CD4-positive, alpha-beta T cell (primary cell): ENCODE measurements at places on chromosomes 16 and 17.

DNA sequence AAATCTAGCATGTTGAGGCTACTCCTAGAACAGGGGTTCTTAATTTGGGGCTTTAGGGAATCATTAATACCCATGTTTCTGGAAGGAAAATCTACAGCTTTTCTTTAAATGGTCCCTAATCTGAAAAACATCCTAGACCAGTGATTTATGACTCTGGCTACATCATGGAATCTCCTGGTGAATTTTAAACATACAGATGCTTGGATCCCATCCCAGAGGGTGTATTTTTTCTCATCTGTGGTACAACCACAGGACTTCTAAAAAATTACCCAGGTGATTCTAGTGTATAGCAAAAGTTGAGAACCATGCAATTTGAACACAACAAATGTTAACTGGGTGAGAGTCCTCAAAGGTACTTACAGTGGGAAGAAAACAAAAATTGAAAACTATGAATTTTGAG lies 41.5 kb downstream of the KANSL1 start:
- DNase-seq = no peak

- no peak for DNase-seq
These were observed 55.6 kb upstream of the CIBAR2 start for GRCh38 chr16:85167589-85168537.

- no peak for DNase-seq
These were observed 31.9 kb downstream of the PLCG2 start for GRCh38 chr16:81810894-81811538.

DNA sequence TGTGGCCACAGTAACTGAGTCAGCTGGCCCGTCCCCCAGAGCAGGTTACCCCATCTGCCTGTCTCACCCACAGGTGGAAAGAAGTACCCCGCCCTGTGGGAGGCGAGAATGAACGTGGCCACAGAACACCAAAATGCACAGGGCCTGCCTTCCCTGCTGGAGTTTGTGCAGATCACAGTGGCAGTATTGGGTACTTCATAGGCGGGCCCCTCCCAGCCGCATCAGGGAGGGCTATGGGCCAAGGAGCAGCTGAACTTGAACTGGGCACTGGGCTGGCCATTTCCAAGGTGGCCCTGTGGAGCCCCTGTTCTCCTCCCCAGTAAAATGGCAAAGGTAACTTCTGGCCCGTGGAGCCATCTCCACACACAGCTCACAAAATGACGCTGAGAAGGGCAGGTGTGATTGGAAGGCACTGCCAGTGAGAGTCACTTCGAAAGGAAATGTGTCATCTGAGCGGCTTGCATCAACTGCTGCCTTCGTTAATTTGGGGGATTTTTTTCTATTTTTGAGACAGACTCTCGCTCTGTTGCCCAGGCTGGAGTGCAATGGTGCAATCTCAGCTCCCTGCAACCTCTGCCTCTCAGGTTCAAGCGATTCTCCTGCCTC lies 162.9 kb downstream of the ENGASE start:
- DNase-seq = no peak

DNA sequence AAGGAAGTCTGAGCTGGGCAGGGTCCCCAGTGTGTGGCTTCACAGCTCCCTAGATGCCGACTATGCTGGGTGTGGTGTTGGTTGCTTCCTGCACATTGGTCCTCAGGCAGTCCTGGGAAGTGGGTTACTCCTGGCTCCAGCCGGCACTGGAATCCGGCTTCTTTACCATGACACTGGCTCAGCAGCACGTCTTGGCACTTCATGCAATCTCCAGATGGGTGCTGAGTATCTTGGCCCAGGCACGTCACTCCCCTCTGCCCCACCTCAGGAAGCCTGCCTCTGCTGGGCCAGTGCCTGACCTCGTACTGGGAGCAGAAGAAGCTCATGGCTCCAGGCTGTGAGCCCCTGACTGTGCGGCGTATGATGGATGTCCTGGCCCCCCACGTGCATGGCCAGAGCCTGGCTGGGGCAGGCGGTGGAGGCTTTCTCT lies 24.5 kb downstream of the FCSK start:
- no peak for DNase-seq

DNA sequence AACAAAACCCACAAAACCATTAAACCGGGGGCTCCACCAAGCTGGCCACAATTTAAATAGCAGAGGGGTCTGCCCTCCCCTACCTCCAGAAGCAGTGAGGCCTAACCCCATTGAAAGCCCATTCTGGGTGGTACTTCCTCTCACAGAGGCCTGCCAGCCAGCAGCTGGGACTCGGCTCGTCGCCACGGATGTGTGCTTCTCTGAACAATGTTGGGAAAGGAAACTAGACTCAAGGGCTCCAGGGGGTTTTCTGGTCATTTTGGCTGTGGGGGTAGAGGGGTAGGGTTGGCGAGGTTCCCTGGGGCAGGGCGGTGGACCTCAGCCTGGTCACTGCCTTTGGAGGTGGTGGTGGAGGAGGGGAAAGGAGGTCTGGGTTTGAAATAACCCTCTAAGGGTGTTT lies 4.7 kb upstream of the PLCG2 start:
- DNase-seq = no peak

GRCh38 chr16:58462089-58462488 lies 37.9 kb upstream of the NDRG4 start:
- no peak for DNase-seq

DNA sequence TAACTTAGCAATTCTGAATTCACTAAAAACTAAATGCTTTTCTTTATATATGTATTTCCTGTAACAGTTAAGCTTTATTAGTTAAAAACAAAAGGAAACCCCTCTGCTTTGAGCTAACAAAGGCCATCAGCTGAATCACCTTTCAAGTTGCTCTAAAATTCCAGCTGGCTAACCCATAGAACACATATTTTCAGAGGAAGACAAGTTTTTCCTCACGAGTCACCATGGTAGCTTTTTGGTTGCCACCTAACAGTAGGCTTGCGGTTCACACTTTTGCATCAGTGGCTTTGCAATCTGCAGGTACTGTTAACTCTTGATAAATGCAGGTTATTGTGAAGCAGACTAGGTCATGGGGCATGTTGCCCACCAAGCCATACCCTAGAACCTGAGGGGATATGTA lies 57.6 kb upstream of the IRX5 start:
- DNase-seq = no peak

DNA sequence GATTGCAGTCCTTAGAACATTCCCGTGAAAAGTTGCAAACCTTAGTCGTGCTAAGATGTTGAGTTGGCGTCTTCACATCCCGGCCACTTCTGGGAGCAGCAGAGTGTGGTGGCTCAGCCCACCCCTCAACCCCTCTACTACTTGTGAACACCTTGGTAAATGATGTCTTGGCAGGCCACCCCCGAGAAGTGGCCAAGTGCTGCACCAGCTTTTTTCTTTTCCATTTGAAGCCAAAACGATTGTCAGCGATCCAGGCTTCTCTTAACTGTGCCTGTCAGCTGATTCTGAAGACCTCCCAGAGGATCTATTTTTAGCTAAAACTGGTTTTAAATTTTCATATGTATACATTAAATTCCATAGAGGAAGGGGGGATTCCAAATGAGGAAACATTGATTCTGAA lies 247.5 kb downstream of the CDH13 start:
- DNase-seq = no peak

GRCh38 chr17:68011199-68011665 lies 15.0 kb upstream of the C17orf58 start:
- DNase-seq = peak; percentile 66

DNA sequence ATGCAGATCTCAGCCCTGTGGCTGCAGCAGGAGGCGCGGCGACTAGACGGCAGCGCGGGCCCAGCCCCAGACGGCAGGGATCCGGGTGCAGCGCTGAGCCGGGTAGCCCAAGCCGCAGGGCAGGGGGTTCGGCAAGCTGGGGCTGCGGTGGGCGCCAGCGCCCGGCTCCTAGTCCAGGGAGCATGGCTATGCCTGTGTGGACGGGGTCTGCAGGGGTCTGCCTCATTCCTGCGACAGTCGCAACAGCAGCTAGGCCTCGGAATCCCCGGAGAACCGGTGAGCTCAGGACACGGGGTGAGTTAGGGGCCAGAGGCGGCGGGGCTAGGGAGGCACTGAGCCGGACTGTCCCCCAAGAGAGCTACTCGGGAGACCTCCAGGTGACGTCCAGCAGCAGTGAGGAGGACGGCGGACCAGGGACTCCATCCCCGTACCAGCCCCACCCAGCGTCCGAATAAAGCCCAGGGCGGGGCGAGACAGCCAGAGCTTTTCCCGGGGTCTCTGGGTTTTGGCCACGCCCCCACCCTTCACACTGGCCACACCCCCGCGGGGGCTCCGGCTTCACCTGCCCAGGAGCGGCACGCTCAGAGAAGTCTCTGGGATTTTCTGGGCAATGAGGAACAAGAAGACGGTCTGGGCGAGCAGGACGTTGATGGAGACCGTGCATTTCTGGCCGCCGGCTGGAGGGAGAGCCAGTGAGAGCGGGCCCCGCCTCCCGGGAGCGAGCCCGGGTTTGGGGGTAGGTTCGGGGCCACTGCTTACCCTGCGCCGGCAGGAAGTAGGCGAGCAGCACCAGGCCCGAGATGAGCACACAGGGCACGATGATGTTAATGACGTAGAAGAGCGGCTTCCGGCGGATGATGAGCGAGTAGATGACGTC lies 1.1 kb downstream of the C17orf107 start:
- peak; percentile 65 for DNase-seq

DNA sequence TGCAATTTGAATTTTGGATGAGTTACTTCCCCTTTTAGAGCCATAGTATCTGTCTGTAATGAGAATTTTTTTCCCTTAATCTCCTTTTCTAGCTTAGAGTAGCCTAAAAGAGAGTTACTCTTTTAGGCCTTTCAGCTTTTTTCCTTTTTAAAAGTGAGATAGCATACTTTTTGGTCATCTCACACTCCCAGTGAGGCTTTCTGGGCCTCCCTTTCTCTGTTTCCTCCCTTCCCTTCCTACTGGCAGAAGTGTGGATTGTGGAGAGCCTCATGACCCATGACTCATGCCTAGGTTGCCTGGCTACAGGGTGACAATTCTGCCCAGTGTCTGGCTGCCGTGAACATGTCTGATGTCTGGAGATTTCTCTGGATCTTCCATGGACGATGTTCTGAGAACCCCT lies 15.2 kb downstream of the KRT23 start:
- no peak for DNase-seq

GRCh38 chr17:65434878-65435277 lies 126.6 kb downstream of the AXIN2 start:
- DNase-seq = no peak

GRCh38 chr17:28598389-28598788 lies 436 bp downstream of the SPAG5 start:
- DNase-seq = no peak

DNA sequence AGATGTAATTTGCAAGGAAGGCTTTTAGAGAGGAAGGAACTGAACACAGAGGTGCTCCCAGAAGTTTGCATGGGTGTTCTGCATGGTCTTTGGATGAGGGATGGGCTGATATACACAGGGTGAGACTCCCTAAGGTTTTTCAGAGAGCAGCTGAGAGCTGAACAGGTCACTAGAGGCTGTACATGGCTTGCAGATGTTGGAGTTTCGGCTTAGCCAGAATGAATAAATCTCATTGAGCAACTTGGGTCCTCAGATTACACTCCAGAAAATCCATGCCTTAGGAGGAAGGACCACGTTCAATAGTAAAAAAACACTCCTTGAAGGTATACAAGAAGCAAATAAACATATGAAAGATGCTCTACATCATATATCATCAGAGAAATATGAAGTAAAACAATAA lies 7.5 kb upstream of the ITGB3 start:
- no peak for DNase-seq

- DNase-seq = no peak
These were observed 2.1 kb downstream of the MPO start for GRCh38 chr17:58278661-58279015.

DNA sequence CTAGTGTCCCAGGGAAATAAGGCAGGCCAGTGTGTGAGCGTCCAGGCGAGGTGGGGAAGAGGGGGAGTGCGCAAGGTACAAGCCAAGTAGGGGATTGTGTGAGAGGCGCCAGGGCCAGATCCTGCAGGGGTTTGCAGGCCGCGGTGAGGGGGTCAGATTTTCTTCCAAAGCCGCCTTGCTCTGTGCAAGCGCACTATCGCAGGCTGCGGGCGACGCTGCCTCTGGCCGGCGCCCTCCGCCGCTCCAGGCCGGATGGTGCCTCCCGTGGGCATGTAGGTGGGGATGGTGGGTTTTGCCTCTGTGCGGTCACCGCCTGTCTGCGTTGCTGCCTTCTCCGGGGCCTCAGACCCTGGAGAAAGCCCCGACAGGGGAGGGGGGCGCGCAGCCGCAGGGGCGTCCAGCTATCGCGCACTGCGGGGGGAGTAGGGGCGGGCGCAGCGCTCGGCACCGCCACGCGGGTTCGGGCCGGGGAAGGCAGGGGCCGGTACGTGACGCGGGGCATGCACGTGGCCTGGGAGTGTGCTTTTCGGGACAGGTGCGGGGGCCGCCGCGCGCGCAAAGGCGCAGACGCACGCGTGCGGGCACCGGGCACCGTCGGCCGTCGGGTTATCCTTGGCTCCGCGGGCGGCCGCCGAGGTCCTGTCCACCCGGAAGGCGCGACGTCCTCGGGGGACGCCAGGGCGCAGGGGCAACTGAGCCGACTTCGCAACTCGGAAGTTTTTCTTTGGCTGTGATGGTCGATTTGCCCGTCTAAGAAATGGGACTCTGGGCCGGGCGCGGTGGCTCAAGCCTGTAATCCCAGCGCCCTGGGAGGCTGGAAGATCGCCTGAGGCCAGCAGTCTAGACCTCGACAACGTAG lies 1.1 kb upstream of the HAPSTR1 start:
- DNase-seq = no peak

GRCh38 chr17:681738-682529 lies 32.7 kb downstream of the VPS53 start:
- no peak for DNase-seq

DNA sequence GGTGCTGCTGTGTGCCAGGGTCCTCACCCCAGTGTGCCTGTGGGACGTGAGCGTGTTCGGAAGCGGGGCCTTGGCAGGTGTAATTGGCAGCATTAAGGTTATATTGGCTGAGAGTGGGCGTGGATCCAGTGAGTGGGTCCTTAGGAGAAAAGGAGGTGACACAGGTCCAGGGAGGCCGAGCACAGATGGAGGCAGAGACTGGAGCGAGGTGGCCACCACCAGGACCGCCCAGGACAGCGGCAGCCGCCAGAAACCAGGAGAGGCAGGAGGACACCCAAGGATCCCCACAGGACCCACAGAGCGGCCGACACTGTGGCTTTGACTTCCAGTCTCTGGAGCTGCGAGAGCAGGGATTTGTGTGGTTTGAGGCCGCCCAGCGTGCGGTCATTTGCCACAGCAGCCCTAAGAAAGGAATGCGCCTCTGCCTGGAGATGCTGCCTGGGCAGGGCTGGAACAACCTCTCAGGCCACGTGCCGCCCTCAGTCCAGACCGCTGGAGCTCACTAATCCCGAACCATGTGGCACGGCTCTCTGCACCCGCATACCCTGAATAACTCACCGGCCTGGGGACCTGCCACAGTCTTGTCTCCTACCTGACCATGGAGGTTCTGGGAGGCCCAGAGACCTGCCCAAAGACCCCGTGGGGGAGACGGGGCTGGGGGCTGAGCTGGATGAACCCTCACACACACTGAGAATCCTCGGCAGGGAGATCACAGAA lies 45.4 kb downstream of the SOX8 start:
- no peak for DNase-seq

- peak; percentile 27 for DNase-seq
These were observed 1.6 kb downstream of the KCNH4 start for GRCh38 chr17:42179335-42179734.

DNA sequence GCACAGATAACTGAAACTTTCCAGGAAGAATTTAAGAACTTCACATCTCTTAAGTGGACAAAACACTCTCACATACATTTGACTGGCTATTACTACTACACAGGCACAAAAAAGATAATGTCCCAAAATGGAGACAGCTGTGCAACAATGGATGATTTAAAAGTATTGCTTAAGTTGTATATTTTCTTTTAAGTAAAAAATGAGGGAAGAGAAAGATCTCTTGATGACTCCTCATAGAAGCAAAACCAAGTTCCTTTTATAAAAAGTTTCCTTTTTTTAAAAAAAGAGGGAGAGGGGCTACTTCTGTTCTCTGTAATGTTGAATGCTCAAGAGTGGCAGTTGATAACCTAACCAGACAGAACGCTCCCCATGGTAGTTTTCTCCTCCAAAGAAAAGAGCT lies 195.5 kb downstream of the ZFHX3 start:
- DNase-seq = no peak
